ENCODE measurements at places on chromosomes 11 and 22.

DNA sequence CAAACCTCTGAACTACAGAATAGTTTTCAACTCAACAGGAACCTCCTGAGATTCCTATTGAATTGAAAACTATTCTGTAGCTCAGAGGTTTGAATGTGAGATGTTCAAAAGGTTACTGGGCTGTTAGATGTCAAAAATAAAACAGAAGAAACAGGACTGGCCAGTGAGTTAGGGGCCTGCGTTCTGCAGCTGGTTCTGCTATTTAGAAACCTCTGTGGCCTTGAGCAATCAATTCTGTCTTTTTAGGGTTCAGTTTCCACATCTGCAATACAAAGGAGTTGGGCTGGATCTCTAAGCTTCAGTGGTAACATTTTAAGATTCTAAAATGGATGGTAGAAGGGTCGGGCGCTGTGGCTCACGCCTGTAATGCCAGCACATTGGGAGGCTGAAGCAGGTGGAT lies 55.8 kb downstream of the CLMP start:
- DNase-seq = no peak
- no peaks in the 10 kb centered on the region for H3K27me3 ChIP-seq
- H3K4me3 ChIP-seq = no peak overlapping the region
- no peaks in the 10 kb centered on the region for H3K36me3 ChIP-seq

DNA sequence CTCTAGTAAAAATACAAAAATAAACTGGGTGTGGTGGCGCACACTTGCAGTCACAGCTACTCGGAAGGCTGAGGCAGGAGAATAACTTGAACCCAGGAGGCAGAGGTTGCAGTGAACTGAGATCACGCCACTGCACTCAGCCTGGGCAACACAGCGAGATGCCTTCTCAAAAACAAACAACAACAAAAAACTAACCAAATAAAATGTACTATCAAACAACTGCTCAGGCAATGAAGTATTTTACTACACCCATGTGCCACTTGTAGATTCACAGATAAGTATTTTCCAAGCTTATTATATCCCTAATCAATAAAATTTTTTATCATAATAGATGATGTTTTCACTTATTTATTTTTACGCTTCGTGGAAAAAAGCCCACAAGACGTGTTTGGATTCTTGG lies 924 bp downstream of the C11orf65 start:
- peaks cover 13% of the 10 kb centered on the region for H3K4me1 ChIP-seq
- H3K27ac ChIP-seq = peak overlapping the region; percentile 98
- DNase-seq = no peak
- H3K4me3 ChIP-seq = peak overlapping the region; percentile 85

- no peak overlapping the region for H3K27ac ChIP-seq
- H3K27me3 ChIP-seq = no peaks in the 10 kb centered on the region
- no peak overlapping the region for H3K4me3 ChIP-seq
- no peaks in the 10 kb centered on the region for H3K36me3 ChIP-seq
- DNase-seq = no peak
- H3K4me1 ChIP-seq = no peaks in the 10 kb centered on the region
These were observed 157.9 kb upstream of the CARD18 start for GRCh38 chr11:105297463-105297862.

GRCh38 chr11:16917941-16918340 lies 96.3 kb downstream of the PLEKHA7 start:
- H3K36me3 ChIP-seq = no peaks in the 10 kb centered on the region
- no peak for DNase-seq
- H3K27me3 ChIP-seq = peaks cover 2% of the 10 kb centered on the region

DNA sequence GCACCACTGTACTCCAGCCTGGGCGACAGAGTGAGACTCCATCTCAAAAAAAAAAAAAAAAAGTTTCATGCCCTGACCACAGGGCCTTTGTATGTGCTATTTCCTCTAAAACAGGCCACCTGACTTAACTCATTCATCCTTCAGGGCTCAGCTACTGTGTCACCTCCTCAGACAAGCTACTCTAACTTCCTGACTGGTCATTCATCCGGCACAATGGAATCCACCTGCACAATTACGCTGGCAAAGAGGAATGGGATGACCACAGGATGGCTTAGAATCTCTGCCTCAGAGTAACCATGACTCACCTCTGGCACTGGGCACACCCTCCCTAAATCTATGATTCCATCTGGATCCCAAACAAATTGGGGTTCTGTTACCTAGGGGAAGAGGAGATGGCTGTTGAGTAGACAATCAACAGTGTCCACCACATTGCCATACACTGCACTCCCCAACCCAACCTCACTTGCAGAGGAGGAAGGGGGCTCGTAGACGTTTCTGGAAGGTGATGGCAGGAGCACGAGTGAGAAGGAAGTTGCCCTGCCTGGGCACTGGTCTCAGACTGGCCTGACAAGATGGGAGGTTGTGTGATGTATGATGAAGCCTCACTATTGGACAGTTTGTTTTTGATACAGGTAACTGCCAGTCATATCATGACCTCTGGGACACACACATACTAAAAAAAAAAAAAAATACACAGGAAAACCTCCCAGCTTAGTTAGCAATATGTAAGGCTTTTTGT lies 22.8 kb upstream of the HMOX1 start:
- peaks cover 10% of the 10 kb centered on the region for H3K4me1 ChIP-seq
- no peak overlapping the region for H3K27ac ChIP-seq
- no peak overlapping the region for H3K4me3 ChIP-seq
- H3K27me3 ChIP-seq = no peaks in the 10 kb centered on the region
- H3K36me3 ChIP-seq = no peaks in the 10 kb centered on the region
